Upper lobe of right lung (tissue), 1 donor: ENCODE measurements at places on chromosomes 4 and X. TPM values are rescaled to one million over a fixed set of nuclear protein-coding genes. Genes with fewer than 3 reads are reported as not detected.

The RTL9 gene
- not detected for total RNA-seq

GRCh38 chr4:149409555-149409962 is 406.1 kb downstream of the IQCM start:
- no peak for DNase-seq
- no peaks in the 10 kb centered on the region for H3K27me3 ChIP-seq
- no peaks in the 10 kb centered on the region for H3K4me1 ChIP-seq
- no peaks in the 10 kb centered on the region for H3K36me3 ChIP-seq
- no peak overlapping the region for H3K4me3 ChIP-seq

DNA sequence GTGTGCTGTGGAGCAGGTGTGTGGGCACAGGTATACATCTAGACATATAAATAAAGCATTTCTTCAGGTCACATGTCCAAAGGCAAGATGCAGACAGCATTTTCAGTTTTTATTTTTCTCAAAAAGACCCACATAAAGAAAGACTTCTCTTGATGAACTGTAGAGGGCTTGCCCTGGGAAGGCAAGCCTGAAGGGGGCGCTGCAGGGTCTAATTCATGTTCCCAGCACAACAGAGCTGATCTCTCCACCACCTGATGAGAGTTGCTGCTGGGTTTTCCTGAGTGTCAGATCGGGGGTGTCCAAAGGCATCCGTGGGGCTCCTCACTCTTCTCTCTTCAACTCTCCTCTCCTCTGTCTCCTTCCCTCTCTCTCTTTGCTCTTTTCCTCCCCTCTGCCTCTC is 26.6 kb downstream of the ADRA2C start:
- DNase-seq: no peak
- H3K27me3 ChIP-seq: peaks cover 5% of the 10 kb centered on the region
- no peak overlapping the region for H3K27ac ChIP-seq

DNA sequence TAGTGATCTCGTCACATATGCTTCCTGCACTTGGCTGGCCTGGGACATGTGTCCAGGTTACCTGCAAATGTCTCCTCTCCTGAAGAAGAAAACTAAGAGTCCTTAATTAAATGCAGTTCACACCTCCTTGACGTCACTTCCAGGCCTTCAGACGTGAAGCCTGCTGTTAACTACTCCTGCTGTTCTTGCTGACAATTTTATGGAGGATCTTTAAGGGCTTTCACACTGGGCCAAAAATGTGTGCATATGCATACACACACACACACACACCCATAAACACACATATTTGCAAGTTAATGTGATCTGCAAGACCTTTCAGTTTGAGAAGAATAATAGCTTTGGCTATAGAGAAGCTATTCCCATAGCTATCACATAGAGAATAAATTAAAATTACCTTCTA is 267.9 kb downstream of the AFF2 start:
- no peaks in the 10 kb centered on the region for H3K4me1 ChIP-seq
- no peak overlapping the region for H3K27ac ChIP-seq
- no peaks in the 10 kb centered on the region for H3K27me3 ChIP-seq
- DNase-seq: no peak
- no peaks in the 10 kb centered on the region for H3K36me3 ChIP-seq

The USP26 gene
- total RNA-seq: not detected

GRCh38 chr4:14620567-14621141 is 381.6 kb upstream of the CPEB2 start:
- H3K4me1 ChIP-seq: no peaks in the 10 kb centered on the region
- no peak for DNase-seq
- H3K27ac ChIP-seq: no peak overlapping the region
- H3K4me3 ChIP-seq: no peak overlapping the region
- H3K36me3 ChIP-seq: no peaks in the 10 kb centered on the region

- no peaks in the 10 kb centered on the region for H3K36me3 ChIP-seq
- no peaks in the 10 kb centered on the region for H3K4me1 ChIP-seq
- H3K27ac ChIP-seq: no peak overlapping the region
- H3K4me3 ChIP-seq: no peak overlapping the region
- DNase-seq: no peak
- H3K27me3 ChIP-seq: no peaks in the 10 kb centered on the region
These were observed 250.1 kb downstream of the C4orf33 start for GRCh38 chr4:129346036-129346435.

DNA sequence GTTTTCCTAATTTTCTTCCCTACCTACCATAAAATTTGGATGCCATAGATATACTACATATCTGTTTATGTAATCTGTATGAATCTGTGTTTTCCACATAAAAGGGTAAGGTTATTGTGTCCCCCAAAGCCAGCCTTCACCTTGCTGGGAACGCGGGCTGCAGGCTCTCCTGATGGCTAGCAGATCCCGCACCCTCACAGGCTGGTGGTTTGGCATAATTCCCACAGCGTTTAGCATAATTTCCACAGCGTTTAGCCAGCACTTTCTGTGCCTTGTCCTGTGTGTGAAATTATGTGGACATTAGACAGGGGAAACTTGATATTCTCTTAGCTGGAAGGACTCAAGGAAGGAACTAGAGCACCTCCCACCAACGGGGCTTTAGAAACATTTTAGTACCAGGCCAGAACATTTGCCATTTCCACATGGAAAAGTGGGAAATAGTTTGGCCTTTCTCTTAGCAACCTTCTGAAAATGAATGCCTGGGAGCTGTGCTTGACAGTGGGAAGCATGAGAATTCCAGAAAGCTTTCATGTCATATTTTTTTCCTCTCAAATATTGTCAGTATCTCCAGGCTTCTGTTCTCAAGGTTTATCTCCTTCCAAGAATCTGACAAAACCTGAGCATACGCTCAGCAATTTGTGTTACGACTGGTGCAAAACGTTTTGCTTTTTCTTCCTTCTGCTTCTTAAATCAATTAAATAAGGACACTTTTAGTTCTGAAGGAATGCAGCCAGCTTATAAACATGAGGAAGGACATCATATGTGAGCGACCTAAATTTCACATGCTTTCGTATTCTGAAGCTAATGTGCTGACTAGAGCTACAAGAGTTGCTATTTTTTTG is 67.9 kb downstream of the STK32B start:
- no peak overlapping the region for H3K27ac ChIP-seq
- H3K4me3 ChIP-seq: no peak overlapping the region
- no peaks in the 10 kb centered on the region for H3K36me3 ChIP-seq
- no peaks in the 10 kb centered on the region for H3K27me3 ChIP-seq

DNA sequence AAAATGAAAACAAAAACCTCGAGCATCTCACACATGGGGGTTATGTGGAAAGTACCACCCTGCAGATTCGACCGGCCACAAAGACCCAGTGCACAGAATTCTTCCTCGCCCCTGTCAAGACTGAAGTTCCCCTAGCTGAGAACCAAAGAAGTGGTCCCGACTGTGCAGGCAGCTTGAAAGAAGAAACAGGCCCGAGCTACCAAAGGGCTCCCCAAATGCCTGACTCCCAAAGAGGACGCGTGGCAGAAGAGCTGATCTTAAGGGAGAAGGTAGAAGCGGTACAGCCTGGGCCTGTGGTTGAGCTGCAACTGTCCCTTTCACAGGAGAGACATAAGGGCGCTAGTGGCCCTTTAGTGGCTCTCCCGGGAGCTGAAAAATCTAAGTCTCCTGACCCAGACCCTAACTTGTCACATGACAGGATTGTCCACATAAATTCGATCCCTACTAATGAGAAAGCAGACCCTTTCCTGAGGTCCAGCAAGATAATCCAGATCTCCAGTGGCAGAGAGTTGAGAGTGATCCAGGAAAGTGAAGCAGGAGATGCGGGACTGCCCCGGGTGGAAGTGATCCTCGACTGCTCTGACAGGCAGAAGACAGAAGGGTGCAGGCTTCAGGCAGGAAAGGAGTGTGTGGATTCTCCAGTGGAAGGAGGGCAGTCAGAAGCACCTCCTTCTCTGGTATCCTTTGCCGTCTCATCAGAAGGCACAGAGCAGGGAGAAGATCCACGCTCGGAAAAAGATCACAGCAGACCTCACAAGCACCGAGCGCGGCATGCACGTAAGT is 108.8 kb upstream of the MYOZ2 start:
- DNase-seq: no peak
- H3K27ac ChIP-seq: peak overlapping the region; percentile 86
- no peaks in the 10 kb centered on the region for H3K27me3 ChIP-seq
- H3K36me3 ChIP-seq: no peaks in the 10 kb centered on the region
- H3K4me1 ChIP-seq: peaks cover 15% of the 10 kb centered on the region

GRCh38 chrX:11363069-11363594 is 69.9 kb downstream of the AMELX start:
- H3K27me3 ChIP-seq: no peaks in the 10 kb centered on the region
- no peaks in the 10 kb centered on the region for H3K4me1 ChIP-seq
- no peak overlapping the region for H3K4me3 ChIP-seq

GRCh38 chrX:33285550-33285949 is 74.2 kb upstream of the DMD start:
- H3K36me3 ChIP-seq: no peaks in the 10 kb centered on the region
- H3K4me1 ChIP-seq: no peaks in the 10 kb centered on the region
- DNase-seq: no peak
- H3K4me3 ChIP-seq: no peak overlapping the region
- H3K27ac ChIP-seq: no peak overlapping the region
- no peaks in the 10 kb centered on the region for H3K27me3 ChIP-seq
